ENCODE measurements at places on chromosomes 2 and 18. TPM values are rescaled to one million over a fixed set of nuclear protein-coding genes. Genes with fewer than 3 reads are reported as not detected.

DNA sequence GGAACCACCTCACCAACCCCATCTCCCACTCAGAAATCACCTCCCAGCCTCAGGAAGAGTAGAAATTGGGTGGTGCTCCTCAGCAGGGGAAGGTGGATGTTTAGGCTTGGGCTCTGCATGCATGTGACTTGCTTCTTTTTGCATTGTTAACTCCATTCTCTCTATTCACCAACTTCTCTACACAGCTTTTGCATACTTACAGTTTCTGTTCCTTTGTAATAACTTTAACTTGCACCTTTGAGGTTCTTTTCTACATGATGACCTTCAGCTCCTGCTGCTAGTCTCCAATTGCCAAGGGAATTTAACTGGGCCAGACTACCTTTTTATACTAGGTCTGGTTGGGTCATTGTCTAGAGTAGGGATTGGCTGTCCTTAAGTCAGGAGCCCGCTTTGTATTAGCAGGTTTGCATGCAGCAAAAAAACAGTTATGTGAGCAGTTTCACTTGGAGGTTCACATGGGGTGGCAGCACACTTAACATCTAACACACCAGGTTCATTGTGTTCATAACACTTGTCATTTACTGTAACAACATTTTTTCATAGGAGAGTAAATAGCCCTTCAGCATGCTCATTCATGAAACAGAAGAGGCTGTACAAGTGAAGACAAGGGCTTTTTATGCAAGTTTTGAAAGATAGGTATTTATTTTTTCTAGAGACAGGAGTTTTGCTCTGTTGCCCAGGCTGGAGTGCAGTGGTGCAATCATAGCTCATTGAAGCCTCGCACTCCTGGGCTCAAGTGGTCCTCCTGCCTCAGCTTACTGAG is 12.0 kb downstream of the MRPL35 start:
- no peak for DNase-seq

DNA sequence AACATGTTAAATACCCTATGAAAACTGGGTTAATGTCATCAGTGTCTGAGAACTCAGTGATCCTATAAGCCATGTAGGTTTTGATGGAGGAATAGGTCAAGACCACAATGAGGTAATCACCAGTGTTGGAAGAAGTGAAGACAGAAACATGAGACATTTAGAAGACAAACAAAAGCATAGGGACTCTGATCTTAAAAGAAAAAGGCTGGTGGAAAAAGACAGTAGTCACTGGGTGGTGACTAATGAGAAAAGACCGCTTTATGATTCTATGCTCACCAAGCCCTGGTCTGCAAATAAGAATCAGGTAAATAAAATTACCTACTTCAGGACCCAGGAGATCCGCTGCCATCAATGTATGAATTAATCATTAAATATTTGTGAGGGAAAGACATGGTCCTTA is 271.9 kb downstream of the GPD2 start:
- no peak for DNase-seq

- no peak for DNase-seq
These were observed 6.0 kb upstream of the GPR55 start for GRCh38 chr2:230930928-230931555.

FNDC4 gene
- total RNA-seq, result 1.4 TPM

PUM2 gene
- total RNA-seq, result 109 TPM

Data from left colon (tissue), 2 donors.